ENCODE measurements at places on chromosomes 3 and 15.
A peak's percentile ranks its signal among the peaks of the same experiment; 100 is the strongest.

DNA sequence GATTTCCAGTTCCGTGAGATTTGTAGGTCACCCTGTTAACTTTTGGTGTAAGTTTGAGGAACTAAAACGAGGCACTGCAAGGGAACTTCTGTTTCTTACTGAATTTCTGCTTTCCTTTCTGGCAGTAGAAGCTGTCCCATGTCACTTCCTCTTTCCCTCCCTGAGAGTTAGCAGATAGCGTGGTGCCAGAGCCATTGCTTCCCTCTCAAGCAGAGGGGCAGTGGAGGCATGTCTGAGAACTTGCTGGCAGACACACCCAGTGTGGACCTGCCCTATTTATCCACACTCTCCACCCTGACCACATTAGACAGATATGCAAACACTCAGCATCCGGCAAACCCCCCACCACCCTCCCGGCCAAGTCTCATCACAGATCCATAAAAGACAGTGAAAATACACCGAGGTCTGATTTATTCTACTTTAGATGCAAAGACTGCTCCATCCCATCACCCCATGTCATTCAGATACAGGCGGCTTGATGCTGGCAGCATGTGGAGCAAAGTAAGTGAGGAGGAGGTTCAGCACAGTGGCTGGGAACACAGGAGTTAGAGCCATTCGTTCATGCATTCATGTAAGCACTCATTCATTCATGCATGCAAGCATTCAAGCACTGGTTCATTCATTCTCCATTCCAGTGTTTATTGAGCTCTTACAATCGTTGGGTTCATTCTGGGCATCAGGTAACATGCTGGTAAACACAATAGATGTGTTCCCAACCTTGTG, 324.7 kb downstream of the SHQ1 start:
- no peak for DNase-seq

DNA sequence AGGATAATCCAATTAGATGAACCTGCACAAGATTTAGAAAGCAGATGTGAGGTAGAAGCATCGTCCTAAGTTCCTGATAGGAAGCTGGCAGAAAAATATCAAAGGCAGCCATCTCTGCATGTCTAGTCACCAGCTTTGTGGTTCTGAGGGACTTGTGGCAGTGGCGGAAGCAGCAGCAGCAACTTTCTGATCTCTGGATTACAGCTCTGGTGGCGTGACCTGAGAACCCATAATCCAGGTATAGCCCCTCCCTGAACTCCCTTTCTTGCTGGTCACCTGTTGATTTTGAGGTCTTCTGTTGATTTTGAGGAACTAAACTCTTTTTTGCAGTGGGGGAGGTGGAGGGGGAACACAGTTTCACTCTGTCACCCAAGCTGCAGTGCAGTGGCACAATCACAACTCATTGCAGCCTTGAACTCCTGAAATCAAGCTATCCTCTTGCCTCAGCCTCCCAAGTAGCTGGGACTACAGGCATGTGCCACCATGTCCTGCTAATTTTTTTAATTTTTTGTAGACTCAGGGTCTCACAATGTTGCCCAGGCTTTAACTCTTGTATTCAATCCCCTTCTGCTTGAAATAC, 7.9 kb downstream of the FSIP1 start:
- DNase-seq: no peak

DNA sequence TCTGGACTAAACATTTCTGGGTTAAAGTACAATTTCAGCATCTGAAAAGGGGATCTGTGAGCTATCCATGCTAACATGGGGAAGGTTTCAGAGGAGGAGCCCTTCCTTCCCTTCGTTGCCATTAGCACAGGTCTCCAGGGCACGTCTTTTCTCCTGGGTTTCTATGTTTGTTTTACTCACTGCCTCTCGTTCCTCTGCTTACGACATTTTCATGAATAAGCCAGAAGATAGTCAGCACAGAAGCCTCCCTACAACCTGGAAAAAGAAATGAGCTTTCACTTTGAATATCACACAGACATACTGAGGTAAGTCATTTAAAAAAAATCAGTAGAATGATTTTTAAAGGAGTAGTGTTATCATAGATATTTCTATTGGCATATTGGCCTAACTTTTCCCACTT, 117.2 kb upstream of the KCNMB2 start:
- DNase-seq: no peak

- DNase-seq: no peak
These were observed 382.6 kb downstream of the ROBO1 start for GRCh38 chr3:79385211-79385610.

DNA sequence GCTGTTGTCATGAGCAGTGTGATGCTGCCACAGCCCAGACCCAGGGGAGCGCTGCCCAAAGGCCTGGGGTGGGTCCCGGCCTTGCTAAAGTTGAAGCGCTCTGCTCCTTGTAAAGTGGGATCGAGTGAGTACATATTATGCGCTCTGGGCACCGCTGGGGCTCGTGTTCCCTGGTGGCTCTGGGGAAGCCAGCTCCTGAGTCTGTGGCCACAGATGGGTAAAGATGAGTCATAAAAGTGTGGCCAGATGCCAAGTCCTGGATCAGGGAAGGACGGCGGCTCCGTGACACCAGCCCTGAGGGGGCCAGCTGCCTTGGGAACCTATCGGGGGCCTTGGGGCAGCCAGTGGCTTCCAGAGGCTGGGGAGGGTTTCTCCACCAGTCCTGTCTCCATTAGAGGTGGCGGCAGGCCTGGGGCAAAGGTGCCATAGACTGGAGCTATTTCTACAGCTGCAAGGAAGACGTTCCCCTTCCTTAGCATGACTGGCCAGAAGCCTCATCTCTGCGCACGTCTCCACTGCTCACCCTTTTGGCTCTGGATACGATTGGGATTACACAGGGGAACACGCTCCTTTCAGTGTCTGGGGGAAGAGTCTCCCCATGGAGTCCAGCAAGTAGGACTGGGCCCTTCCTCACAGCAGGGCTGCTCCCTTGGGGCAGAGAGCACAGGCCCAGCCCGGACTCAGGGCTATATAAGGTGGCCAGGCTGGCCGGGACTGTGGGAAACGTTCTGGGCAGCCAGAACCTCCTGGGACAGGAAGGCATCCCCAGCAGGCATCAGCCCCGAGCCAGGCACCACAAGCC, 1.2 kb upstream of the ITIH4 start:
- DNase-seq: peak; percentile 49

DNA sequence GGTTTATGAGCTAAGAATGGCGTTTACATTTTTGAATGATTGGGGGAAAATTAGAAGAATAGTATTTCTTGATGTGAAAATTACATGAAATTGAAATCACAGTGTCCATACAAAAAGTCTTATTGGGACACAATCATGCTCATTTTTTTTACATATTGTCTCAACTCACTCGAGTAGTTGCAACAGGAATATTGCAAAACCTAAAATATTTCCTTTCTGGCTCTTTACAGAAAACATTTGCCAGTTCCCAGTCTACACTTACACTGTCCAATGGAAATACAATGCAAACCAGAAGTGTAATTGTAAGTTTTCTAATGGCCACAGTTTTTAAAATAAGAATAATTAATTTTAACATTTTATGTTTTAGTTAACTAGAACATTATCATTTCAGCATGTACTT, 137.8 kb downstream of the SAMMSON start:
- no peak for DNase-seq

- no peak for DNase-seq
These were observed 494.1 kb downstream of the ZNF385D start for GRCh38 chr3:21256932-21257331.

GRCh38 chr15:87477737-87478686, 778.5 kb downstream of the NTRK3 start:
- DNase-seq: no peak

GRCh38 chr3:53885239-53885638, 3.3 kb upstream of the ACTR8 start:
- DNase-seq: peak; percentile 58

DNA sequence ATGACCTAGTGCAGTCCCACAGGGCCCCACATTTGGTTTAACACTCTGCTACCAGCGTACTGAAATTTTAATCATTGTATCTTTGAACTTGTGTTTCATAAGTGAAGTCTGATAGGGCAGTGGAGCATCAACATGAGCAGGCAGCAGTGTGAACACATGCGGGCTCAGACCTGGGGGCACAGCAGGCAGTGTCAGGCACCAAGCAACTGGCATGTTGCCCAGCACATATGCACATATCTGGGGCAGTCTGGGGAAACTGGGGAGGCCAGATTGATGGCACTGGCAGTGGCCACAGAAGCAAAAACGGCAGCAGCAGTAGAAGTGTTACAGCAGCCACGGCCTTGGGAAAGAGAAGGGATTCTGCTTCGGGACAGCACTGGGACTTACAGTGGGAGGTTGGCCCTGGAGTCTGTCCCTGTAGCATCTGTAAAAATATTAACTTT, 353.9 kb upstream of the KCNMB2 start:
- no peak for DNase-seq

DNA sequence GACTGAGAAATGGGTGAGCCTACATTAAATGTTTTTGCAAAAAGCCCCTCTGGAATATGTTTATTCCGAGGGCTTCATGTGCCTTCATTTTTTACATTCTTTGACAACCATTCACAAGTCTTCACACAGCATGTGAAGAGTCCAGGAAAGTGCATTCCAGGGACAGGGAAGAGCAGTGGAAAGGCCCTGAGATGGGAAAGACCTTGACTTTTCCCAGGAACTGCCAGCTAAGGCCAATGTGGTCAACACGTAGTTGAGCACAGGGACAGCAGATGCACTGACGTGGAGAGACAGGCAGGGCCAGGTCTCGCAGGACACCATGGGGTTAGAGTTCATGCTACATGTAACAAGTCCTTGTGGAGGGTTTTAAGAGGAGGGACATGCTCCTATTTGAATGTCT, 21.7 kb downstream of the SSR3 start:
- DNase-seq: no peak

GRCh38 chr15:48796930-48797329, 13.9 kb downstream of the CEP152 start:
- DNase-seq: no peak

- DNase-seq: no peak
These were observed 440.8 kb upstream of the GBE1 start for GRCh38 chr3:82202269-82202668.

- DNase-seq: no peak
These were observed 27.5 kb upstream of the PAQR5 start for GRCh38 chr15:69271217-69271616.

GRCh38 chr3:143348486-143349327, 229.1 kb downstream of the CHST2 start:
- DNase-seq: no peak

GRCh38 chr3:190582667-190583066, 68.8 kb downstream of the IL1RAP start:
- DNase-seq: no peak

DNA sequence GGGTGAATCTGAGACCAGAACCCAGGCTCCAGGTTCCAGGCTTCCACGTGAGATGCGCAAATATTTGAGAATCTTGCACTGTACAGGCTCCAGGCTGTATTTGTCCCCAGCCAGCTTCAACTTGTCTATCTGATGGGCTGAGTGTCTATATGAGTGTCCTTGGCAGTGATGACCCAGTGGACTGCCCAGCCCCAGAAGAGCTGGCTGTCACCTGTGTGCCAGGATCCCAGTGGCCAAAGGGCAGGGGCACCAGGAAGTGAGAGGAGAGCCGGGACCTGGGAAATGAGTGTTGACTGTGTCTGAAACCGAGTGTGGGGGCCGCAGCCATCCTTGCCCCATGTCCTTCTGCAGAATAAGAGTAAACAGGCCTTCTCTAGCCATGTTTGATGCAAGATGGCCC, 10.4 kb downstream of the FAH start:
- no peak for DNase-seq

DNA sequence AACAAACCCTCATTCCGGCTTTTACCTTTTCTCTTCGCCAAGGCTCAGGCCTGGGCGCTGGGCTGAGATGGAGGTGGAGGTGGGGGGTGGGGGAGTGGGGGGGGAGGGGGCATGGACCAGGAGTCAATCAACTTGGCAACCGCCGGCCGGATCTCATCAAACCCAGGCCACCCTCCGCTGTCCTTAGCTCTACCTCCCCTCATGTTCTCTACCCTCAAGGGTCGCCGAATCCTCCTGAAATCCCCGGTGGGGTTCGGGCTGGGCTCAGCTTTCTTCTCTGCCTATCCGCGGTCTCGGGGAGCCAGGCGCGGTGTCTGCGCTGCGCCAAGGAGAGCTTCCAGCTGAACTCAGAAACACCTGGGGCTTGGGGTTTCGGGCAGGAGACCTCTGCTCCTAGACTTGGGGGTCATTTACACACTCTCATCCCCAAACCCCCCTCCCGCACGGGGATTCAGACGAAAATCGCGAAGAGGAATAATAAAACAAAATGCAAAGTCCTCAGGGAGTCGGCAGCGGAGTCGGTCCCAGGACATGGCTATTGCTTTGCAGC, 2.5 kb downstream of the ONECUT1 start:
- no peak for DNase-seq

- no peak for DNase-seq
These were observed 16.4 kb upstream of the ZNF609 start for GRCh38 chr15:64443747-64444621.

DNA sequence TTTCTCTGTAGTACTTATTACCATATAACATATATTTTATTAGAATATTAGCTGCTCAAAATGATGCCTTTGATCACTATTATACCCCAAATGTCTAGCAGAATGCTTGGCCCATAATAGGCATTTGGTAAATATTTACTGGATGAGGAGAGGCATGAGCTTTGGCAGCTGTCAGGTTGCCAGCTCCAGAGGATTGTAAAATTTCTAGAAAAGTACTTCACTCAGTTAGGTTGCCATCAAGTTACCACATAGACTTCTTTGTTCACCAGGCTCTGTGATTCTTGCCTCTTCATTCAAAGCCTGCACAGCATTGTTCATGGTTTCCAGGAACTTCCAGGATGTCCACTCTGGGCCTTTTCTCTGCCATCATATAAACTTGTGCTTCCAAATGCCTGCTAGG, 582.8 kb downstream of the PDCD6IP start:
- no peak for DNase-seq

DNA sequence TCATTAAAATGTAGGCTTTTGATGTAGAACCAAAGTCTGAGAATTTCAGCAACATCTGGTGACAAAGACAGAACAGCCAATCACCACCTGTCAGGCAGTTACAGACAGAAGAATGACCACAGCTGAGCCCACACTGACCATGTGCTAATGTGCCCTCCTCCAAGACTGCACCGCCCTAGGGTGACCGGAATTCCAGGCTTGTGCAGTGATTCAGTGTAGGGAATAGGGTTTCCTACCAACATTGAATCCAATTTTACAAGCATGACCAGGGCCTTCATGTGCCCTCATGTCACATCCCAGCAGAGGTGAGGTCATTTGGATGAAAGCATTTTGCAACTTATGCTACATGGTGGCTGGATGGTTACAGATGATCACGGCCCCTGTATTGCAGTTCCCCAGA, 412.5 kb downstream of the SOX2 start:
- no peak for DNase-seq

- no peak for DNase-seq
These were observed 138.6 kb upstream of the UMPS start for GRCh38 chr3:124591699-124592098.

DNA sequence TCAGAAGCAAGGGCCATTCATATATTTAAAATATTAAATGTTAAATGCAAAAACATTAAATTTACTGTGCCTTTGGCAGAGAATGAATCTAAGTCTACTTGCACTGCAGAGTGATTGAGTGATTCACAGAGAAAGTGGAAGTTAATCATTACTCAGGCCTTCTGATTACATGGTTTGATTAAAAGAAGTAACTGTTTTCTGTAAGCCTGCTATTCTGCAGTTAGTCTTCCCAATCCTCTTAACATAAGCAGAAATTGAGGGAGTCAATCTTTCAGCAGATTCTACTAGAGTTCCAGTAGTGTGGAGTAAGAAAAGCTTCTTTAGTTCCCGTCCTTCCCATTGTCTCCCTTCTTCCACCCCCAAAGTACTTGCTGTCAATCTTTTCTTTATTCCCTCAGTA, 1.5 kb downstream of the NLGN1 start:
- no peak for DNase-seq

- no peak for DNase-seq
These were observed 19.9 kb downstream of the TATDN2 start for GRCh38 chr3:10268116-10268515.
